ENCODE measurements at places on chromosomes 7 and 10.

DNA sequence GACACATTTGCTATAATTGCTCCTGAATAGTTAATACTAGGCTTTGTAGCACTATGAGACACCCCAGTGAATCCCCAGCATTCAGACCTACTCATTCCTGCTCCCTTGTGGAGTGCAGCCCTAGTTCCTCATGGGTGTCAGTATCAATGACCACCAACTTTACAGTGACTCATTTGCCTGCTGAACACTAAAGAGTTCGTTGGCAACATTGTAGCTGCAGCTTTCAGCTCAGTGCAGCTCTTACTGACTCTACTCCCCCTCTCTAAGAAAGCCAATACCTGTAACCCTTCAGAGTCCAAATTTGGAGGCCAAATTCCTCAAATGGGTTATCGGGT lies 127.1 kb upstream of the MTPN start:
- DNase-seq = no peak

GRCh38 chr7:91431601-91432000 lies 167.4 kb downstream of the FZD1 start:
- DNase-seq = no peak

DNA sequence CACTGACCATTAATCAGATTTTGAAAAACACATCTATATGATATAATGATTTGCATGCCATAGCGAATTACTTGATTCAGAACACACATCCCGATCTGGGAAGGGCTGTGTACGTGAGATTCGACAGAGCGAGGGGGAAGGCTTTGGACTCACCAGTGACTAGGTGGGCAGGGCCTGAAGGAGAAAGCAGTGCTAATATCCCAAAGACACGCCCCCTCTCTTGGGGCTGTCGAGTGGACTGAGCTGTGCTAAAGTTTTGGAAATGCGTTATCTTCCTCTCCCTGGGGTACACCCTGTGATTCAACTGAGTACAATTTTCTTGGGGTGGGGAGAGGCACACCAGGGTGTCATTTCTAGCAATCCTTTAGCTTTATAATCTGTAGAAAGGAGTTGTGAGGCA lies 1.8 kb downstream of the LRRC17 start:
- DNase-seq = no peak

GRCh38 chr10:25811052-25811685 lies 122.9 kb upstream of the MYO3A start:
- DNase-seq = no peak

DNA sequence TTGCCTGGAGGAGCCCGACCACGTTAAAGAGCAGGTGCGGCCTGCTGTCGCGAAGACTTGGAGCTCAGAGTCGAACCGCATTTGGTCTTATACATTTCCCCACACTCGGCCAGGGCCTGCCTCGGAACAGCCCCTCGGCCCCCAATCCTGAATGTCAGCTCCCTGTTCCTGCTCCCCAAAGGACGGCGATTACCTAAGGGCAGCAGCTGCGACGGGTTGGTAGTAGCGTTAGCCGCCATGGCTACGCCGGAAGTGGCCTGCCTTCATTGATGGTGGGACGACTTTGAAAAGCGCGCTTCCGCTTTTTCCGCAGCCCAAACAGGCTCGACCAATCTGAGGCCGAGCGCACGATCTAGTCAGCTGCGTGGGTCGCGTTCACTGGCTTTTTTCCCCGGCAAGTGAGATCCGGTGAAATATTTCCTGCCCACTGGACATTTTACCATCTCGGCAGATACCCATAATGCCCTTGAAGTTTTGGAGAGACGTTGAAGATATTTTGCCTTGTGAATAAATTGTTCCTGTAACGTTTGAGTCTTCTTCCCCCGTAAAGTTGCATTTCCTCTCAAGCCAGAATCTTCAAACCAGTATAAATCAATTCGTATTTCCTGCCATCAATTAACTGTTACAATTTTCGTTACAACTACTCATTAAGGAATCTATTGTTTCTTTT lies at the start of gene LSM5:
Gene LSM5, minus strand, starts transcription at position 254 of the 670 bp plus-strand sequence. Its CDS starts 15 bp downstream, at position 239.
- peak; percentile 93 for DNase-seq

Measured in activated CD4-positive, alpha-beta T cell treated with anti-CD3 and anti-CD28 coated beads for 48 hours (primary cell).